ENCODE measurements at places on chromosomes 1 and 21.

GRCh38 chr1:199550199-199551065 lies 477.1 kb upstream of the NR5A2 start:
- no peak for DNase-seq

DNA sequence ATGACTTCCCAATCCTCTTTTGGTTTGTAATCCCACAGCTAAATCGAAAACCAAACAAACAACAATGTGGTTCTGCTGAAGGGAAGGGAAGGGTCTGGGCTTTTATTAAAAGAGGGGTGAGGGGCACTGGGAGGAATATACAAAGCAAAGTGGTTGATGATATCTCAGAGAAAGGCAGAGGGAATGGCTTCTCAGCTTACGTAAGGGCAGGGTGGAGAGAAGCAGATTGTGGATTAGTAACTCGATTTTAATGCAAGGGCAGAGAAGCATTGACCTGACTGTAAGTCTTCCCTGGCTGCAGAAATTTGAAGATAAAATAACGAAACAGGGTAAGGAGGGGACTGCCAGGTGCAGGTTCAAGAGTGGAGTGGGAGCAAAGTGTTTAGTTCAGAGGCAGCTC lies 438.2 kb upstream of the LRRC7 start:
- no peak for DNase-seq

DNA sequence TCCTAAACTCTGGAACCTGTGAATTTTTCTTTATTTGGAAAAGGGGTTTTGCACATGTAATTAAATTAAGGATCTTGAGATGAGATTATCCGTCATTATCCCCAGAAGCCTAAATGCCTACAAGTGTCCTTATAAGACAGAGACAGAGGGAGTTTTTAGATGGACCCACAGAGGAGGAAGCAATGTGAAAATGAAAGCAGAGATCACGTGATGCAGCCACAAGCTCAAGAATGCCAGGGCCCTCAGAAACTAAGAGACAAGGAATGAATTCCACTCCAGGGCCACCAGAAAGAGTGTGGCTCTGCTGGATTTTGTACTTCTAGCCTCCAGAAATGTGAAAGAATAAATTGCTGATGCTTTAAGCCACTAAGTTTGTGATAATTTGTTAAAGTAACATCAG lies 183.6 kb upstream of the UBE2U start:
- DNase-seq = peak; percentile 53

- peak; percentile 86 for DNase-seq
These were observed 18.4 kb upstream of the CDCA8 start for GRCh38 chr1:37673920-37674319.

- DNase-seq = no peak
These were observed 128.2 kb downstream of the RYR2 start for GRCh38 chr1:237170149-237170548.

DNA sequence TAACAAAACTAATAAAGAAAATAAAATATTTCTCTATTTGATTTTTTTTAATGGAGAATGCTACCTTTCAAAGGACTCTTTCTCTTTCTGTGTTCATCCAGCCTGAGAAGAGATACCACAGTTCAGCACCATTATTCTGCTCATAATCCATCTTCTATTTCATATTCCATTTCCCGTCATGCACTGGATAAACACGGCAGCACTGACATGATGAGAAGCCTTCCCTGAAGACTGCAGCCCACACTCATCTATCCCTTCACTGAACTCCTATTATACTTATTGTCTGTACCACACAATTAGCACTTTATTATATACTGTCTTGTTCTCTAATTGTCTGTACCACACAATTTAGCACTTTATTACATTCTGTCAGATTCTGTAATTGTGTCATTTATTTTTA lies 10.7 kb upstream of the NPL start:
- no peak for DNase-seq

- no peak for DNase-seq
These were observed 5.9 kb upstream of the PLEKHG5 start for GRCh38 chr1:6497215-6497866.

GRCh38 chr1:27557596-27558340 lies 46.2 kb downstream of the AHDC1 start:
- DNase-seq = no peak

- DNase-seq = no peak
These were observed 37.0 kb downstream of the CAPN8 start for GRCh38 chr1:223628233-223629125.

DNA sequence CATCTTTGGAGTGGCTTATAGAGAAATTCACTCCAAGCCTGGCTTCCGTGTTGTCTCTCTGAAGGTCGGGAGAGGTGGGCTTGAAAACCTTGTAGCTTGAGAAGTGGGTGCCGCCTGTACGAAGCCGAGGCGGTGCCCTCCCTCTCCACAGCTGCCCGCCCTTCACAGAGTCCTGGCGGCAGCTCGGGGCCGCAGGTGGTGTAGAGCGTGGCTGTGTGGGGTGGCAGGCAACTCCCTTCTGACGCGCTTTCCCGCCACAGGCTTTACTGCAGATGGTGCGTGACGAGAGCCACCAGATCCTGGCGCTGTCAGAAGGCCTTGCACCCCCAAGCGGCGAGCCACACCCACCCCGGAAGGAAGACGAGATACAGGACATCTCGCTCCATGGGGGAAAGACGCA lies 33.1 kb upstream of the DIP2A start:
- DNase-seq = no peak

GRCh38 chr1:226548256-226549093 lies at the start of gene STUM:
Gene STUM, plus strand, starts transcription at chr1:226548764. Its CDS starts 141 bp downstream, at chr1:226548905.
- no peak for DNase-seq

DNA sequence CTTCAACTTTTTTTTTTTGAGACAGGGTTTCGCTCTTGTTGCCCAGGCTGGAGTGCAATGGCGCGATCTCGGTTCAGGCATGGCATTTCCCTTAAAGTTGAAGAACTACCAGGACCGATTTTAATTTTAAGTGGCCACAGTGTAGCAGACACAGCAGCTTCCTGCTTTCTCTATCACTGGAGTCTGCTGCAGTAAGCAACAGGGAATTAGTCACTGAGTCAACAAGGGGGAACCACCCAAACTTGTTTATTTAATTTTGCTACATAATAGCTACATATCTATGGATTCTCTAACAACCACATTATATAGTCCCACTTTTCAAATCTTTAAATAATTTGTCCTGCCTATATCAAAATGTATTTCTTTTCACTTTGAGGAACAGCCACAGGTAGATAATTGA lies 12.5 kb upstream of the TNNI3K start:
- DNase-seq = no peak

DNA sequence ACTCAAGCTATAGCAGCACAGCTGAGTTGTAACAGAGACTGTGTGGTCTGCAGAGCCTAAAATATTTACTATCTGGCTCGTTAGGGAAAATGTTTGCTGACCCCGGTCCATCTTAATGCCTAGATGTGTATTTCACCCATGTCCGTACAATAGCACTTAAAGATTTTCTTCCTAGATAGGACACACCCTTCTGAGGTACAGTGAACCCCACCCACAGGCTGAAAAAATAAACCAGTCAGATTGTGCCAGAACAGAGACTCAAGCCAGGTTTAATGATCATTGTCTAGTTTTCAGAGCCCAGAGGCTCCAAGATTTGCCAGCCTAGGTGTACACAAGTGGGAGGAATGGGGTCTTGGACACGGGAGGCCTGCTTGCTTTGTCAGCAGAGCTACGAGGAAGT lies 5.6 kb downstream of the AMIGO1 start:
- no peak for DNase-seq

DNA sequence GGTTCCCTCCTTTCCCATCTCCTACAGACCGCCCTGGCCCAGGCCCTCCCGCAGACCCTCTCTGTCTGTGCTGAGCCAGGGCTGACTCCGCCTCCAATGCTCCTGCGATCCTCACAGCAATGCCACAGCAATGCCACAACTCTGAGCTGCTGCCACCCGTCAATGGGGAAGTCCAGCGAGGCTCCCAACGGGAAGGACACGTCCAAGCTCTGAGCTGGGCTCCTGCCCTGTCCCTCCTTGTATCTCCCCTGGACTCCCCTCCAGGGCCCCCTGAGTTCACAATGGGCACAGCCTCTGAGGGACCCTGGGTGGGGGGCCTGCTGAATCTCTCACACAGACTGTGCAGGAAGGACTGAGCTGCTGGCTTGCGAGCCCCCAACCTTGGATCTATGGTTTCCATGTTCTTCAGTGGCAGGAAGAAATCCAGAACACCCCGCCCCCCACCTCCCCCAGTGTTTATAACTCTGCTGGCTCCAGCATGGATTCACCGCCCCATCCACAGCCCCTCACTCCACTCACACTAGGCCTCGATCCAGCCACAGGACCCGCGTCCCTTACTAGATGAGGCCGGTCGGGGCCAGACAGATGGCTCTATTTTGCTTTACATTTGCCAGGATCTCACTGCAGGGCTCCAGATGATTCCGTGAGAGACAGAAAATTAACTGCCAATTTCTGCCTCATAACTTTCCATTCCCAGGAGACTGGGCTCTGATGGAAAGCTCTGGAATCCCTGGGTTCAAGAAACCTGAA lies 338.0 kb downstream of the MATN1 start:
- peak; percentile 80 for DNase-seq

GRCh38 chr1:7824701-7825100 lies 28.2 kb downstream of the UTS2 start:
- no peak for DNase-seq

DNA sequence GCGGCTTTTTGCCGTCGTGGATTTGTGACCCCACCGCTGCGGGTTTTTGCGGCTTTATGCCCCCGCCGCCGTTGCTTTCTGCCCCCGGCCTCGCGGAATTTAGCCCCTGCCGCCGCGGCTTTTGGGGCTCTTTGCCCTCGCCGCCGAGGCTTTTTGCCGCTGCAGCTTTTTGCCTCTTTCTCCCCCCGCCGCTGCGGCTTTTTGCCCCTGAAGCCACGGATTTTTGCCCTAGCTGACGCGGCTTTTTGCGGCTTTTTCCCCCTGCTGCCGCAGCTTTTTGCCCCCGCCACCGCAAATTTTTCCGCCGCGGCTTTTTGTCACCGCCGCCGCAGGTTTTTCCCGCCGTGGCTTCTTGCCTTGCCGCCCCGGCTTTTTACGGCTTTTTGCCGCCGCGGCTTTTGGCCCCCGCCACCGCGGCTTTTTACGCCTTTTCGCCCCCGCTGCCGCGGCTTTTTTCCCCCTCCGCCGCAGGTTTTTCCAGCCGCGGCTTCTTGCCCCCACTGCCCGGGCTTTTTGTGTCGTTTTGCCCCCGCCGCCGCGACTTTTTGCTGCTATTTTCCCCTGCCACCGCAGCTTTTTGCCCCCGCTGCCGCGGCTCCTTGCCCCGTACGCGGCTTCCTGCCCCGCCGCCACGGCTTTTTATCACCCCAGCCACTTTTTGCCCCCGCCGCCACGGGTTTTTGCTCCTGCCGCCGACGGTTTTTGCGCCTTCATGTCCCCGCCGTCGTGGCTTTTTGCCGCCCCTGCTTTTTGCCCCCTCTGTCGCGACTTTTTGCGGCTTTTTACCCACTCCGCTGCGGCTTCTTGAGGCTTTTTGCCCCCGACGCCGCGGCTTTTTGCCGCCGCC lies 3933.6 kb downstream of the SRGAP2C start:
- DNase-seq = no peak

DNA sequence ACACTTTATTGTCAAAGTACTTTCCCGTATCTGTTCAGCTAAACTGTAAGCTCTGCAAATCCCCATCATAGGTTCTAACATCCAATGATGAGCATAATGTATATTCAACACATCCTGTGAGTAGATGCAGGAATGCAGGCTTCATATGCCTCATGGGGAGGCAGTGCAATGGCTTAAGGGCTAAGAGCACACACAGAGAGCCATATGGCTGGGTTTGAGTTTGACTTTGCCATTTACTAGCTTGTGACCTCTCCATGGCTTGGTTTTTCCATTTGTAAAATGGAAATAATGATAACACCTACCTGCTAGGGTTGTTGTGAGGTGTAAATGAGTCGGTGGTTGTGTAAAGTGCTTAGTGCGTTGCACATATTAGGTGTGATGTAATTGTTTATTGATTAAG lies 13.4 kb downstream of the RCSD1 start:
- no peak for DNase-seq

DNA sequence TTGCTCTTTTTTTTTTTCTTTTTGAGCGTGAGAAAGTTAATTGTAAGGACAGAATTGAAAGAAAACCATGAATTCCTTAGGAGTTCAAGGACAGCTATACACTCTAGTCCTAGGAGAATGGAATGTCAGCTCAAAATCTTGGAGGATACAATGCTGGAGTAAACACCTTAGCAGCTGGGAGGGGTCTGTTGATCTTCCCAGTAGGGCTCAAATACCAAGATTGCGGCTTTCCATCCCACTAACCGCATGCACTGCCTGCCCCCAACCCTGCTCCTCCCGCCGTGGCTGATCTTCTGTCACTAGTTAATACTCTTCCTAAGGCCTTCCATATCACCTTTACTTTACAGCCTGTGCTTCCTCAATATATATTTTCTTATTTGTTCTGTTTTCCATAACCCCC lies 2.6 kb upstream of the PDC start:
- no peak for DNase-seq

- DNase-seq = no peak
These were observed 3.9 kb upstream of the DBT start for GRCh38 chr1:100253552-100253951.

GRCh38 chr1:20538760-20539551 lies 13.4 kb upstream of the FAM43B start:
- DNase-seq = no peak

DNA sequence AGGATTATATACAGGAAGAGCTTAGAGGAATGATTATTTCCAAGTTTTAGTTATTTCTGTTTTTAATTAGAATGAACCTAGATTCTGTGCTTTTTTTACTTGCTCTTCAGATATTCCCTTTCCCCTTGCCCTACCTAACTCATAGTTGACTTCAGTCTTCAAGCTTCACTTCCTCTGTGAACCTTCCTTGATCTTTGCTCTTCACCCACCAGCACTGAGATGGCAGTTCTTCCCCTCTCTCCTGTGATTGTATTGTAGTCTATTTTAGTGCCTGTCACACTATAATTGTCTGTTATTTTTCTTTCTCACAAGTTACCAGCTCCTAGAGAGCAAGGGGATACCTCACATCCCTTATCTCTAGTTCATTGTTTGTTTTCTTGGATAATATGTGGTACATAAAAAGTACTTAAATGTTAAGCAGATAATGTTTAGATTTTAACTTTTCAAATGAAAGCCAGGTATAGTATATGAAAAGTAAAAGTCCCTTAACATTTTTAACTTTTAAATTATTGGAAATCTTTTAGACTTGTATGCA lies 33.2 kb downstream of the KCTD3 start:
- DNase-seq = no peak

GRCh38 chr21:43645136-43645891 lies 14.0 kb downstream of the HSF2BP start:
- peak; percentile 87 for DNase-seq

DNA sequence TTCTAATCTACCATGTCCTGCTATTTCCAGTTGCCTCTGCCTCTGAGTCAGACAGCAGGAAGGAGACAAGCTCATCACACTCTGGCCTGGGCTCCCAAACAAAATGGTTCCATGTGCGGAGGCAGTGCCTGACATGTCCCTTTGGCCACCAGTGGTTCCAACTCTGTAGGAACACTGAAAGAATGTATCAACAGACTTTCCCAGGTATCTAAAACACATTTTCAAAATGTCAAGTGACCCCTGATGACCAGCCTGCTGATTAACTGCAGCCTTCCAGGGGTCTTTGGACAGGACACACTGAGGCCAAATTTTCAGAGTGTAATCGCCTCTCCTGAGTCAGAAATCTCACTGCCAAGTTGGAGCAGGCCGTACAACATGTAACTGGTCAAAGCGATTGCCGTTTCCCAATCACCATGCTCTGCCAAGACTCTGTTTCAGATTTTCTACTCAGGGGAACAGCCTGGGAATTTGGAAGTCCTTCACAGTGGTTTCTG lies 172.7 kb downstream of the TPR start:
- DNase-seq = peak; percentile 81

GRCh38 chr1:170009551-170009950 lies 64.9 kb downstream of the KIFAP3 start:
- DNase-seq = no peak

All from lower leg skin (tissue), 4 donors.